ENCODE measurements at places on chromosomes 5 and 9. TPM values are rescaled to one million over a fixed set of nuclear protein-coding genes. Genes with fewer than 3 reads are reported as not detected.

The PNPLA7 gene
- total RNA-seq: 5.0 TPM

DNA sequence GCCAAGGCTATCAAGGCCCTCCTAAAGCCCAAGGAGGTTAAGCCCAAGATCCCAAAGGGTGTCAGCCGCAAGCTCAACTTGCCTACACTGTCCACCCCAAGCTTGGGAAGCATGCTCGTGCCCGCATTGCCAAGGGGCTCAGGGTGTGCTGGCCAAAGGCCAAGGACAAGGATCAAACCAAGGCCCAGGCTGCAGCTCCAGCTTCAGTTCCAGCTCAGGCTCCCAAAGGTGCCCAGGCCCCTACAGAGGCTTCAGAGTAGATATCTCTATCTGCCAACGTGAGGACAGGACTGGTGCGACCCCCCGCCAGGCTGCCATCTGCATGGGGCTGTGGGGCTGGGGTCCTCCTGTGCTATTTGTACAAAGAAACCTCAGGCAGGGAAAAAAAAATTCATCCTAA lies 3.3 kb downstream of the HOMER1 start:
- peak overlapping the region; percentile 91 for H3K4me3 ChIP-seq
- H3K27me3 ChIP-seq: peaks cover 14% of the 10 kb centered on the region
- H3K36me3 ChIP-seq: peaks cover 2% of the 10 kb centered on the region
- DNase-seq: no peak

GRCh38 chr9:16950051-16950450 lies 79.6 kb upstream of the BNC2 start:
- no peaks in the 10 kb centered on the region for H3K4me1 ChIP-seq
- H3K27me3 ChIP-seq: no peaks in the 10 kb centered on the region
- no peak overlapping the region for H3K4me3 ChIP-seq
- no peak for DNase-seq
- no peaks in the 10 kb centered on the region for H3K36me3 ChIP-seq

DNA sequence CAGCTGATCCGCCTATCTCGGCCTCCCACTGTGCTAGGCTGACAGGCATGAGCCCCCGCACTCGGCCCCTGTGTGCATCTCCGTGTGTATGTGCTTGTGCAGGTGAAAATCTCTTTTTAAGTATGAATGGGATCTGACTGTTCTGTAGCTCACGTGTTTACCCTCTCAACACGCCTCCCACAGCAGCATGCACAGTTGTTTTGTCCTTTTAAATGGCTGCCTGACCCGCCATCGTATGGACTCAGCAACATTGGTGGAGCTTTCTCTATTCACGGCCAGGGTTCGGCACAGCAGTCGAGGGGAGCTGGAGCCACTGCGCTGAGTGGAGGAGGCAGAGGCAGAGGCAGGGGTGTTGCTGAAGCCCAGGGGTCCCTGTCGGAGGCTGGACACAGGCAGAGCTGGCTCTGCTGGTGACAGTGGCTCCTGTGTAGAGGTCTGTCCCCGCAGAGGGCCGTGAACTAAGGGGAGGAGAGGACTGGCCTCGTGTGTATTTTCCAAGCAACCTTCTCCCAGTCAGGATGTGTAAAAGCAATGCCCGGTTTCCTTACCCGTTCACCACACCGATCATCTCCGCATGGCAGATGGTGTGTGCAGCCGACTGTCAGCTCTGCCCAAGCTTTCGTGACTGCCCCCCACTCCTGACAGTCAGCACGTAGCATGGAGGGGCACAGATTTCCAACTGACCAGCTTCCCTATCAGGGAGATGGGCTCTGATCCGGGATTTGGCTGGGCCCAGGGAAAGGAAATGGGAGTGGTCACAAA lies 37.3 kb downstream of the MRPL36 start:
- DNase-seq: no peak
- no peak overlapping the region for H3K27ac ChIP-seq
- no peaks in the 10 kb centered on the region for H3K4me1 ChIP-seq
- no peaks in the 10 kb centered on the region for H3K36me3 ChIP-seq
- no peak overlapping the region for H3K4me3 ChIP-seq

- H3K27me3 ChIP-seq: peaks cover 20% of the 10 kb centered on the region
- H3K36me3 ChIP-seq: no peaks in the 10 kb centered on the region
- no peak overlapping the region for H3K27ac ChIP-seq
- DNase-seq: no peak
Measured at GRCh38 chr9:89038382-89039103, 47.3 kb downstream of the S1PR3 start.

DNA sequence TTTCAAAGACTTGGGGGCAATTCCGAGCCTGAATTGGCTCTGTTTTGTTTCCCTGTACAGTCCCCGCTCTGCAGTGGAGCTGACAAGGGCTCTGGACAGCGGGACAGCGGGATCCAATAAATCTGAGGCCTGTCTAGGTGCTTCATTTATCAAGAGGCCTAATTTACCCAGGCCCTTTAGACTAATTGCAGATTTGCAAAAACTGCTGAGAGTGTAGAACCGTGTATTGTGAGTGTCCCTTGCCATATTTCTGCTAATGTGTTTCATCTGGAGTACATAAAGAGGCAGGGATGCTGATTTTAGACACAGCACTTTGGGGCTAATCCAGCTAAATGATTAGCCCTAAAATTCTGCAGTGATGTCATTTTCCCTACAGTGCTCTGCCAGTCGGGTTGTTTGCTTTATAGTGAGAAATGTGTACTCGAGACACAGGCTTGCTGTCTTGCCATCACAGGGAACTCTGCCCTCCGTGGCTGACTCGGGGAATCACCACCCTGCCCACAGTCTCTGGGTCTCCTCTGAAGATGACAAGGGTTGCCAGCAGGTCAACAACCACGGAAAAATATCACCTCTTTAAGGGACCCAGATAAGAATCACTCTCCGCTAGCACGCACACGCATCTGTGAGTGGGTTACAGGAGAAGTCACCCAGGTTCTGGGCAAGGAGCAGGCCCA lies 592.0 kb downstream of the BNC2 start:
- H3K4me1 ChIP-seq: no peaks in the 10 kb centered on the region
- no peaks in the 10 kb centered on the region for H3K27me3 ChIP-seq
- no peaks in the 10 kb centered on the region for H3K36me3 ChIP-seq
- no peak overlapping the region for H3K27ac ChIP-seq

DNA sequence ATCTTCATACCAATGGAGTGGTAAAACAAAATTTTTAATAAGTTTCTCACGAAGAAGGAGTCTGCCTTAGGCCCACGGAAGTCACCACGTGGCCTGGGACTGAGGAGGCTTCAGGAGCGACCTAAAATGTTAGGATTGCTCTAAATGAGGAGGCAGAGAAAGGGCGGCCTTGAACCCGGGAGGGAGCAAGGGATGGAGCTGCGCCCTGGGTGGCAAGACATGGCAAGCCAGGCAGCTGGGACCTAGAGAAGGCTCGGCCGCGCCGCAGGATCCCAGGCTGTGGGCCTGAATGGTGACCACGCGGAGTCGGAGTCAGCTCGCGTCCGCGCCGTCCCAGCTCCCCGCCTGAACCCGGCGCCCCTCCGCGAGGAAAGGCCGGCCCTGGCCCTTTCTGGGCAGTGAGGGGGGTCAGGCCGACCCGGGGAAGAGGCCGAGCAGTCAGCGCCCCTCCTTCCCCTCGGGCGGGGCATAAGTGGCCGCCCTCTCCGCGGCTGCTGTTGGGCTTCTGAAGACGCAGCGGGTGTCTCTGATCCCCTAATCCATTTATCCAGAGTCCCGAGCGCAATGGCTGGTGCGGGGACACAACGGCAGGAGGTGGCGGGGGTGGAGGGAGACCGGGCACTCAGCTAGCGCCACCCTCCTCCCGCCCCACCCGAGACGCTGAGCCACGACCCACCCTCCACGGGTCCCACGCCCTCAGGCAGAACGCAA lies 10.6 kb downstream of the IRX1 start:
- H3K4me1 ChIP-seq: peaks cover 4% of the 10 kb centered on the region
- no peak for DNase-seq
- H3K36me3 ChIP-seq: peaks cover 1% of the 10 kb centered on the region

DNA sequence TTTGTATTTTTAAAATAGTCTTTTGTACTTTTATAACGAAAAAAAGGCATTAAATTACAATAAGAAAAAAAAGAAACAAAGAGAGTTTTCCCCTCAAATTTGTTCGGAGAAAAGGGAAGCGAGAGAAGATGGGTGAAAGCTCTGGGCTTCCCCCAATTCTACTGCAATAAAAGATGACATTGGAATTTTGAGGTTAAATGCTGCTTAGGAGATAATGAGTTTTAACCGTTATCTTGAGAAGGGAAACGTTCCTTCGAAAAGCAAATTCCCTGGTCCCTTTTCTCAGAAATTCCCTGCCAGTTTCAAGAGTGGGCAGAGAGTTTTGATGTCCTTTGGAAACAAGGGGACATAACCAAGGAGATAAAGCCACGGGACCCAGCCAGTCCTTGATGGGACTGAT lies 18.4 kb upstream of the ERGIC1 start:
- peaks cover 3% of the 10 kb centered on the region for H3K4me1 ChIP-seq
- H3K27me3 ChIP-seq: no peaks in the 10 kb centered on the region
- no peak overlapping the region for H3K4me3 ChIP-seq
- H3K27ac ChIP-seq: no peak overlapping the region
- DNase-seq: no peak
- H3K36me3 ChIP-seq: no peaks in the 10 kb centered on the region

The CKMT2 gene
- not detected for total RNA-seq

- H3K4me3 ChIP-seq: no peak overlapping the region
- H3K27me3 ChIP-seq: peaks cover 10% of the 10 kb centered on the region
- DNase-seq: no peak
Measured at GRCh38 chr5:14577971-14578370, 3.6 kb upstream of the OTULINL start.

DNA sequence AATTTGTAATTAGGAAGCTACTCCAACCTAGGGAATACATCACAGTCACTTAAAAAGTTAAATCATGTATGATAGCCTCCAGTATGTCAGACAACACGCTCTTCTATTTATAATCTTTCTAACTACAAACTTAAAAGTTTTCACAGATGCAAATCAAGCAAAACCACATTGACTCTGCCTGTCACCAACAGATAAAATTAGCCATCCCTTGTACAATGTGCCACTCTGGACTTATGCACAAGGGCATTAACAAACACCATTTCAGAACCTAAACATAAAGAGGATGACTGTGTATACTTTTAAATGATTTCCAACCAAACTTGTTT lies 14.7 kb downstream of the ERP44 start:
- peaks cover 74% of the 10 kb centered on the region for H3K4me1 ChIP-seq
- DNase-seq: no peak
- H3K27me3 ChIP-seq: no peaks in the 10 kb centered on the region
- peak overlapping the region; percentile 47 for H3K27ac ChIP-seq
- no peak overlapping the region for H3K4me3 ChIP-seq

DNA sequence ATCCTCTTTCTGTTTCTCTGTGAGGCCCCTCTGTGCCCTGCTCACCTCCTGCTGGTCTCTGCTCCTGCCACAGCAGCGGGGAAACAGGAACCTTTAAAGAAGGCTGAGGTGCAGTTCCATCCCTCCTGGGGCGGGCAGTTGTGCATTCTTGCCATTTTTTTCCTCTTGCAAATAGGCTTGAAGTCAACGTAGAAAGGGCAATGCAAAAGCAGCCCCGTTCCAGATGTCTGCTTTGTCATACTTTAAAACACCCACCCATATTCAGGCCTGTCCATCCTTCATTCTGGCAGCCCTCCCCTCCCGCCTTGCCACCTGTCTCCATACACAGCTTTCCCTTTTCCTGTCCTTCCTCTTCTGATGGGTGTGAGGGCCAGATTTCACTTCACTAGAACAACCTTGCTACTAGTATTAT lies 65.4 kb upstream of the KLF9 start:
- no peaks in the 10 kb centered on the region for H3K27me3 ChIP-seq
- H3K36me3 ChIP-seq: no peaks in the 10 kb centered on the region
- H3K4me3 ChIP-seq: no peak overlapping the region

The SLC2A8 gene
- total RNA-seq: 1.6 TPM

DNA sequence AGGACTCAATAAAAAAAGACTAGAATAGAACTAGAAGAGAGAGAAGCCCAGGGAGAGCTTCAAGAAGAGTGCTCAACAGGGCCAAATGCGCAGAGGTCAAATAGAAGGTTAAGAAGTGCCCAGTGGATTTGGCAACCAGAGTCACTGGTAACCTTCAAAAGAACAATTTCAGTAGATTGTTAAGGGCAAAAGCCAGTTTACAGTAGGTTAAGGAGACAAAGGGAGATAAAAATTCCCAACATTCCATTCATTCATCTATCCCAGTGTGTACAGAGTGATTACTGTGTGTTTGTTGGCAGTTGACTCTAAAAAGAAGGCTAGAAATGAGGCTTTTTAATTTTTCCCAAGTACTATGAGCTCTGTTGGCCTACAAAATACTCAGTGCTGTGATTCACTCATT lies 69.4 kb downstream of the RIGI start:
- no peak overlapping the region for H3K4me3 ChIP-seq
- no peaks in the 10 kb centered on the region for H3K27me3 ChIP-seq

DNA sequence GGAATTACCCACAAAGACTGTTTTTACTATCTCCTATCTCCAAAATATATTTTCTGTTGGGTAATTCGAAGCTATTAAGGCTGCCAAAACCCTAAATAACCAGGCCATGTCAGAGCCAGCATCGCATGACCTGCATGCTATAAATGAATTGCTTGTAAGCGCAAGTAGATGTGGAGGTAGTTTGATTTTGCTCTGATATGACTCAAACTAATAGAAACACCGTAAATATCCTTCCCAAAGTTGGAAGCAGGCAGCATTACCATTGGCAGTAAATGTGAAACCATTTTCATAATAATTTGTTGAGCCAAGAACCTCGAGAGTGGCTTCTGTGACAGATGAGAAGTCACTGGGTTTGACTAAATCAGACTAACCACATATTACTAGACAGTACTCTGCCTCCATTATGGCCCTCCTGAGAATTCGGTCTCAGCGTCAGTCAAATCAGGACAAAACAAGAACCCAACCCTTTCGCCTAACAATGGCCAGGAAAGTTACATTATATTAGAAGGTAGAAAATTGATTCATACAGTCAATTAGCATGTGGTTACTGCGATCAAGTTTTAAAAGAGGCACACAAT lies 289.8 kb downstream of the SPOCK1 start:
- no peaks in the 10 kb centered on the region for H3K27me3 ChIP-seq
- no peak overlapping the region for H3K4me3 ChIP-seq
- H3K27ac ChIP-seq: no peak overlapping the region
- DNase-seq: no peak
- H3K4me1 ChIP-seq: no peaks in the 10 kb centered on the region

The TICAM2 gene
- total RNA-seq: 0.96 TPM

DNA sequence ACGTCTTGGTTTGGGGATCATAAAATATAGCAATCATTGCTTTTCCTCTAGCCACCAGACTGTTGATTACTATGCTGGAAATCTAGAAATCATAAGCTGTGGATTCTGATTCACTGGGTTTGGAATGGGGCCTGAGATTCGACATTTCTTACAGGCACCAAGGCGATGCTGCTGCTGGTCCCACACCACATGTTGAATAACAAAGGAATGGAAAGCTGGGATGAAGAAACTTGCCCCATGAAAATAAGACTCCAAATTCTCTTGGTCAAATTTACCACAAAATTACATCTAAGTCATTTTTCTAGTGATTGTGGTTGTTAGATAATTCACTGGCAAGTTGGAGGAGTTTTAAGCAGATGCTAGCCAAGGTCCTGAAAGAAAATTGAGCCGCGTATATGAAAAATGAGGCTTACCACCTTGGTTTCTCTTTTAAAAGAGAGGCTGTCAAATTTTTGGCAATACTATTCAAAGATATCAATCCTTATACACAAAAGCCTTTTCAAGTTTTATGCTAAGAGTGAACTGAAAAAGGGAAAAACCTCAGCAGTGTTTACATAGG lies 23.0 kb upstream of the MEIKIN start:
- H3K36me3 ChIP-seq: peaks cover 4% of the 10 kb centered on the region
- no peaks in the 10 kb centered on the region for H3K27me3 ChIP-seq
- DNase-seq: no peak
- peaks cover 8% of the 10 kb centered on the region for H3K4me1 ChIP-seq

GRCh38 chr5:167929841-167930240 lies 361.6 kb upstream of the WWC1 start:
- no peak for DNase-seq
- H3K4me3 ChIP-seq: no peak overlapping the region
- H3K4me1 ChIP-seq: no peaks in the 10 kb centered on the region
- H3K27ac ChIP-seq: no peak overlapping the region
- H3K27me3 ChIP-seq: no peaks in the 10 kb centered on the region

The SMIM32 gene
- total RNA-seq: not detected
